NK-92 treated with Interleukin-12 subunit alpha and Interleukin-12 subunit beta, amount 100 ng/mL, for 24 hours (cell line): ENCODE measurements at places on chromosomes 11 and 22.

DNA sequence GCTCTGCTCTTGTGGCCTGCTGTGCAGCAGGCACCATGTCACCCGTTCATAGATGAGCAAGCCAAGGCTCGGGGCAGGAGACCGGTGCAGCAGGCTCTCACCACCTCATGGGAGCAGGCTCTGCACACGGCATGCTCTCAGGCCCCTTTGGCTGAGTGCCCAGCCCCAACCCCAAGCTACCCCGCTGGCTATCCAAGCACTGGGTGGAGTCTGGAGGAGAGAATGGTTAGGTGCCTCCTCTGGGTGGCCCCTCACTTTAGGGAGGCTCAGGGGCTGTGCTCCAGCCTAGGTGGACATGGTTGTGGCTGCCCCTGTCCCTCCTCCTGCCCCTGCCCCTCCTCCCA lies 199.9 kb downstream of the IGLL1 start:
- no peak for DNase-seq

DNA sequence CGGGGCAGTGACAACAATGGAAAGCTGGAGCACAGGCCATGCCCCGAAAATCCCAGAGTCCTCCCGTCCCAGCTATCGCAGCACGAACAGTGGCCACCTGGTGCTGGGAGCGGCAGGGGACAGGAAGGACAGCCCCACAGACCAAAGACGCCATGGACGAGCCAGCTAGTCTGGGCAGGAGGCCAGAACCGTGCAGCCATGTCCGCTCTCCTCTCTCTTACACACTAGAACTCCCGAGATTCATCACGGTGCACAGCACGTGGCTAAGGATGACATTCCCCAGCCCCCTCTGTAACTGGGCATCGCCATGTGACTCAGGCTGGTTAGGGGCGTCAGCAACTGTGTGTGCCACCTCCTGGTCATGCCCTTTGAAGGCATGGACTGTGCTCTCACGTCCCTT lies 4.6 kb downstream of the CDPF1 start:
- no peak for DNase-seq

GRCh38 chr11:92528001-92528400 lies 303.4 kb downstream of the FAT3 start:
- no peak for DNase-seq

DNA sequence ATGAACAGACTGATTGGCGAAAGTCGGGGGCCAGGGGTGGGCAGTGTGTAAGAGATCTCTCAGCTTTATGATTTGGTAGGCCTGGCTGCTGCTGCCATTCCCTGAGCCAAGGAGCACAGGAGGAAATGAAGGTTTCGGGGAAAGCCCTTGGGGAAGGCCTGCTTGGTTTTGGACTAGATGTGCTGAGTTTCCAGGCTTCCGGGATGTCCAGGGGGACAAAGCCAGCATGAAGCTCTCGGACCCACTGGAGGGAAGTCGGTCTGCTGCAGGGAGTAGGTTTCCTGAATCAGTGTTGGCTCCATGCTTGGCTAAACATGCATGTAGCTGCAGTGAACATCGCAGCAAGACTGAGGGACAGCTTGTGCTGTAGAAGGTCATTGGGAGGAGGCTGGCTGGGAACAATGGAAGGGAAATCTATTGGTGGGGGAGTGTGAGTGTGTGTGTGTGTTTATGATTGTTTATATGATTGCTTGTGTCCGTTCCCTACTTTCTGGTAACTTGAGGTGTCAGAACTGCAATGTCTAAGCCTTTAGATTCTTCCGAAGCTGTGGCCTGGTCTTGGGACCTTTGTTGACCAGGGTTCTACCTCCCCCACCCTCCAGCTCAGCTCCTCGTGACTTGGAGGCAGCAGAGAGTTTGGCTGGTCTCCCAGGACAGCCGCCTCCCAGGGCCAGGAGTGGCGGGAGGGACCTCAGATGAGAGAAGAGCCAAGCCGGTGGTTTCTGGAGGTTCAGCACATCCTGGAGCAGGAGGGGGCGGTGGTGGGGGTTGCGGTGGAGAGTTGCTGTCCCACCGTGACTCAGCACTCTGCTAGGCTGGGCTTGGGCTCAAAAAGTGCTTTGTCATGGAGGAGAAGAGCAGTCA lies 4.0 kb upstream of the FTH1 start:
- peak; percentile 80 for DNase-seq

DNA sequence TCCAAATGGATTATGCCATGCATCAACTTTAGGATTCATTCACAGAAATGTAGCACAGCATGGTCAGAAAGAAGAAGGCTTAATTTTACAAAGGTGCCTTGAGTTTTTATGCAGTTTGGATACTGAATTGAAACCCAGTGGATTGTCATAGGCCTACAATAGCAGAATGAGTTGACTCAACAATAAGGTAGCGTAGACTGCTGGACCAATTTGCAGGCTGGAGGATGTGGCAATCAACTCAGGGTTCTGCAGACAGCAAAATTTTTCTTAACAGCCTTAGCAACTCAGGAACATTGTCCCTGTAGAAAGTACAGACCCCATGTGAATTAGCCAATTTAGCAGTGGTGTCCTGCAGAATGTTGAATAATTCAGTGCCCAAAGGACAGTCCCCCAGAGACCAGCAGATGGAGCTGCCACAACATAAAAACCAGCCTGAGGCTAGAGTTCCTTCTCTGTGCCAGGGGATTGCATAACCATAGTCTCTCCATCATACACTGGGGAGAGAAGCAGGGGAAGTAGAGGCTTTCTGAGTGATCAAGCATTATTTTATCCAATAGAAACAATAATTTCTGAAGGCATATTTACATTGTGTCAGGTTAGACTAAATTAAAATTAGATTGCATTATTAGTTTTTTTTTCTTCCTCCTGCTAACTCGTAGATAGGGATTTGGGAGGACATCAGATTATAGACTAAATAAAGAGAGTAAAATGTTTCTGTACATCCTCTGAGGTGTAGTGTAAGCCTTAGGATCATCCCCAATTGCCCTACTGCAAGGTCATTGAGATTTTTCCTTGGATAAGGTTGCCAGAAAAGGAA lies 20.3 kb upstream of the MRPL17 start:
- DNase-seq: no peak

GRCh38 chr22:28904211-28904896 lies 21.0 kb downstream of the ZNRF3 start:
- DNase-seq: no peak

DNA sequence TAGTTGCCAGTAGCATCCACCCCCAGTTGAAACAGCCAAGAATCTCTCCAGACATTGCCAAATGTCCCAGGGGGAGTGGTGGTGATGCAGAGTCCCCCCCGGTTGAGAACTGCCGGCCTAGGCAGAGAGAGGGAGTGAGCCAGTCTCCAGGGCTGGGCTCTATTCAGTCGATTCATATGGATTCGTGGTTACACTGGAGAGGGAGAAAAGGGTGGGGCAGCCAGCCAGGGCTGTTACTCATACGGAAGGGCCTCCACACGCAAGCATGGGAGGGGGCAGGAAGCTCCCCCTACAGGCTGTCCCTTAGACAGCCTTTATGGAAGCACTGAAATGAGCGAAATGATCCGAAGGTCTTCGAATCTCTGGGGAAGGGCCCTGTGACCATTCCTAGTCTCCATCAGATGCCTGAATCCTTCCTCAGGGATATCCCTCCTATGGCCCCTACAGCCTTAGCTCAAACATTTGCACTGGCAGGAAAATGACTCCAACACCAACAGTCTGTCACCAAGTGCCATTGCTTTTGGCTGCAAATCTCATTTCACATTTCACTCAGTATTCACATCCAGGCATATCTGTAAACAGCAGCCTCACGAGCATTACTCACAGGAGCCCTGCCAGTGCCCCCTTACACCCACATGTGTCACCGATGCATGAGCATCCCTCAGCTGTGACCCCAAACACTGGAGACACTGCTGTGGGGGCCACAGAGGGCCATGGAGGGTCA lies 18.4 kb upstream of the TLCD5 start:
- no peak for DNase-seq

DNA sequence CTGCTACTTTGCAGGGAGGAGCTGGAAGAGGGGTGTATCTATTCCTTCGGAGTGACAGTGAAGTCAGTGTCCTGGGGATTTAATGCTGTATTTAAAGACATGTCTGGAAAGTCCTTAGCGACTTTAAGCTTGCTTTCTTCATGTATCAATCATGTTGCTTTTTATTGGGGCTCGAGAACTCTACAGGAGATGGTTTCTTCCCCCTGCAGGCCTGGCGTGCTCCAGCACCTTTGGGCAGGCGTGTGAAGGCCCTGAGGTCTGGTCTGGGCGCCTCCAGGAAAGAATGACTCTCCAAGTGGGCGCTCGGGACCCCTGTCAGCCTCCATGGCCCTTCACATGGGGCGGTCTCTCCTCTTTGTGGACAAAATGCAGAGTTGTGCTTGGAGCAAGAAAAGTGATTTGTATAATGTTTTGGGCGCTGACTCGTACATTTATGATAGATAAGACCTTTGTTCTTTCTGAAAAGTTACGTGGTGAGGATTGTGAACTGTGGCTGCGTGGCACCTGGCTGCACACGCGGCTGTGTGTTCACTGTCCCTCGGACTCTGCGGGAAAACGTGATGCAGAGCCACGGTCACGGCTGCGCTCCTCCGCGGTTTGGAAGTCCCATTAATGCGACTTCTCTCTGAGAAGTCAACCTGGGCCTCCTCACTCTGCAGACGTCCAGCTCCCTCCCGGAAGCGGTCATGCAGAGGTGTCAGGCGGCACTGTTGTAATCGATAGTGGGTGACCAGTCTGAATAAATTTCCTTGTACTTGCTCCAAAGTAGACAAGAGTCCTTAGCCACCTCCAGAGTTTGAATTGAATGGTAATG lies 282.5 kb downstream of the TBC1D22A start:
- DNase-seq: no peak

DNA sequence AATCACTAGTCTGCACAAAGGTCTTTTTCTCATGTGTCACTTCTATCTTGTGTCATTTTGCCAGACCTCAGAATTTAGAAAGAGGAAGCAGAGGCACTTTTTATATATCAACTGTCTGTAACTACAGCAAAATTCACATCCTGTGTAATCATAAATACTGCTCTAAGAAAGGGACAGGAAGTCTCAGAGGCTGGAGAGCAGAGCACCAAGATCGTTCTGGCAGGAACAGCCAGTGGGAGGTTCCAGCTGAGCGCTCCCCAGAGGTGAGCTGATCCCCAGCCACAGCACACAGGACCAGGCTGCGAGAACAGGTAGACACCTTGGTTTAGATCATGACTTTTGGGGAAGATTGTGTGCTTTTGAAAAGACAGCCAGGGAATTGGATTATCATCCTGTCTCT lies at the start of gene MS4A7:
Gene MS4A7 (plus strand): TSS at position 179 of the 400 bp plus-strand sequence. CDS start 4,610 bp downstream, outside the sequence.
- DNase-seq: no peak

DNA sequence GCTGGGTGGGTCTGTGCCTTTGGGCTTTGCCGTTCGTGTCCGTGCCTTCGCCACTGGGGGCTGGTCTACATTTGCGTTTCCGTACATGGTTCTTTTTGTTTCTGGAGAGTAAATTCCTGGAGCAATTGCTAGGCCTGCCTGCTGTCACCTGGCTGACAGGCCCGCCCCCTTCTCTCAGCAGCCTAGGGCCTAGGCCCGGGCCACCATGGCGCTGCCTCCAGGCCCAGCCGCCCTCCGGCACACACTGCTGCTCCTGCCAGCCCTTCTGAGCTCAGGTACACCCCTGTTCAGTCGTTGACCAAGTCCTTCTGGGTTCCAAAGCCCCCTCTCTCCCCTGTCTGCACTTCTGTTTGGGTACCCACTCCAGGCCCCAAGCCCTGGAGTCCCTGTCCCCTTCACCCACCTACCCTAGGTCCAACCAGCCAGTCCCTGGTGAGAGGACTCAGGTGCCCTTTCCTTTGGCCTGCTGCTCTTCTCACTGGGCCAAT lies 649 bp downstream of the TMEM25 start:
- no peak for DNase-seq

DNA sequence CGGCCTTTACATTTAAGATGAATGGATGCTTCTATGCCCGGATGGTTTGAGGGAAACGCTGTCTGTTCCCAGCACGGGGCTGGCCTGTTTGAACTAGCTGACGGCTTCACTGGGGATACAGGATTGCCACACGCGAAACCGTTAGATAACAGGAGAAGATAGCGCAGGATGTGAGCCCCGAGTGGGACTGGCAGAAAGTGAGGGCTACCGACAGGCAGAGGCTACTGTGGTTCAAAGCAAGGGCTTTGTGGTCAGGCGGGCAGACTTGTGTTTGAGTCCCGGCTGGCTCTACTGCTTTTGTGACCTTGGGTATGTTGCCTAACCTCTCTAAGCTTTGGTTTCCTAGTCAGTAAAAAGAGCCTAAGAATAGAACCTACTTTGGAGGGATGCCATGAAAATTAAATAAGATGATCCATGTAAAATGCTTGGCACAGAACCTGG lies 2.8 kb upstream of the OAF start:
- no peak for DNase-seq

DNA sequence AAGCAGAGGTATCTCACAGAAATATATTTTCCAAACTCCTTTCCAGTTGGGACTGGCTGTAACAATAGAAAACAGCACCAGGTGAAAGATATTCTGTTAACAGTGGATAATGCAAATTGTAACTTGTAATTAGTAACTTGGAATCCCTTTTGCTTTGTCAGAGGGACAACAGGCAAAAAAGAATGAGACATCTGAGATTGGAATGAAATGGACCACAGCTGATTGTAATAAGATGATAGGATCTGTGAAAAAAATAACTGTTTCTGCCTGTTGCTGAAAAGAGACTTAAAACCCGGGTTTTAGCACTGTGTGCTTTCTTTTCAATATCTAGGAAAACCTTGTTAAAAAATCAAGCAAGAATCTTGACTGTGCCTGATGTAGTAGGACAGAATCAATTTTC lies 655.7 kb downstream of the METTL15 start:
- no peak for DNase-seq

DNA sequence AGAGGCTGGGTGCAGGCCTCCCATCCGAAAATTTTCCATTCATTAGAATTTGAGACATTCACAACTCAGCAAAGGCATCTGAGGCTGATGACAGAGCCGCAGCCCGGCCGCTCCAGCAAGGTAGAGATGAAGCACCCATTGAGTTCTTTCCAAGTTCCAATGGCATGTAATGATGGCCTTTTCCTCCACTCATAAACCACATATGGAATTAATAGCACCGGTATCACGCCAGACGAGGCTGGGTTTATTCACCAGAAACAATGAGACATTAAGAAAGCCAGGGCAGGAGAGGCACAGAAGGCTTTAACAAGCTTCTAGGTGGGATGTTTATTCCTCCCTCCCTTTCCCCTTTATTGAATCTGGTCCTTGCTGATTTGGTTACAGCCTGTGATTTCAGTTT lies 534.4 kb downstream of the MN1 start:
- DNase-seq: no peak

- no peak for DNase-seq
Measured at GRCh38 chr11:67497656-67498291, 7.4 kb downstream of the PITPNM1 start.

DNA sequence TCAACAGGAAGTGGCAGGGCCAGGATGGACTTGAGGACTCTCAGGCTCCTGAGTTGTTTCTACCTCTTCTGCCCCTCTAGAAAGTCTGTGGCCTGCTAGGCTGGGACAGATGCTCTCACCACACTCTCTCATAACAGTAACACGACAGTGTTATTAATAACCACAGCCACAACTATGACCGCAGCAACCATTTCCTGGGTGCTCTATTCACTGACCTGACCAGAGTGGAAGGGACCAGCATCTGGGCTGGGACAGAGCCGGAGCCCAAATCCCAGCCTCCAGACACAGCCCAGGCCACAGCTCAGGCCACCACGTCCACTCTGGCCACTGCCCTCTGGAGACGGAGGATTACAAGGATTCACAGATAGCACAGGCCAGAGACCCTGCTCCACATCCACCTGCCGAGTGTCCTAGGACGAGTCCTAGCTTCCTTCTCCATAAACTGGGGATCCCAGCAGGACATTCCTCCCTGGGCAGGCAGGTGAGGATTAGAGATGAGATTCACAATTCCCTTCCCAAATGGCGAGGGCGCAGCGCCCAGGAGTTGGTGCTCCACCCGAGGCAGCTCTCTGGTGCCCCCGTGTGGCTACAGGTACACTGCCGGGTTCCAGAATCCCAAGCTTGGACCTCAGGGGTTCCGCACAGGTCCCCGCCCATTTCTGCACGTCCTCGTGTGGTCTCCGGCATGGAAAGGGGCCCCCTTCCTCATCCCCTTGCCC lies 7.1 kb downstream of the PNPLA5 start:
- peak; percentile 52 for DNase-seq
